ENCODE measurements at places on chromosomes 7 and 10.

- DNase-seq, result peak; percentile 79
Observed at GRCh38 chr7:94655126-94655847, 646 bp downstream of the SGCE start.

DNA sequence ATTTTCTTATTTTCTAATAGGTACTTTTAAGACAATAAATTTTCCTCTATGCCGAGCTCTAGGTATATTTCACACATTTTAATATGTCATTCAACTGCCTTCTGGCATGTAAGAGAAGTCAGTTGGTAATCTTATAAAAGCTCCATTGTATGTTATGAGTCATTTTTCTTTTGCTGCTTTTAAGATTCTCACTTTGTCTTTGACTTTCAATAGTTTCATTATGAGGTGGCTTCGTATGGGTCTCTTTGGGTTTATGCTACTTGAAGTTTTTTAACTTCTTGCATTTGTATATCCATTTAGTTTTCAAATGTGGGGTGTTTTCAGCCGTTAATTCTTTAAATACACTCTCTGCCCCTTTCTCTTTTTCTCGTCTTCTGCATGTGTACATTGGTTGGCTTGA is 80.5 kb downstream of the ABCA13 start:
- DNase-seq, result peak; percentile 9

- no peak for DNase-seq
Observed at GRCh38 chr10:43255634-43256431, 11.0 kb downstream of the RASGEF1A start.

DNA sequence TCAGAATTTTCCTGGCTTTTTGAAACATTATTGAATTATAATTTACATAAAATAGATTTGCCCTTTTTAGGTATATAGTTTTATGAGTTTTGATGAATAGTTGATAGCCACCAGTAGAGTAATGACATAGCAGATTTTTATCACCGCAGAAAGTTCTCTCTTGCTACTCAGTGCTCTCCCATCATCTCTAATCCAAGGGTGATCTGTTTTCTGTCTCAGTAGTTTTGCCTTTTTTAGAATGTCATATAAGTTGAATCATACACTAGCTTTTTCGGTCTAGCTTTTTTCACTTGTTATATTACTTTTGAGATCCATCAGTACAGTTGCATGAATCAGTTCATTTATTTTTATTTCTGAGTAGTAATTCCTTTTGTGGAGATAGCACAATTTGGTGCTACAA is 17.9 kb downstream of the RSBN1L start:
- no peak for DNase-seq
